Mesenteric fat pad (tissue), 1 donor: ENCODE measurements at places on chromosomes 3 and 15. TPM values are rescaled to one million over a fixed set of nuclear protein-coding genes. Genes with fewer than 3 reads are reported as not detected.

- DNase-seq: no peak
Measured at GRCh38 chr15:51625236-51625635, 2.7 kb upstream of the DMXL2 start.

DNA sequence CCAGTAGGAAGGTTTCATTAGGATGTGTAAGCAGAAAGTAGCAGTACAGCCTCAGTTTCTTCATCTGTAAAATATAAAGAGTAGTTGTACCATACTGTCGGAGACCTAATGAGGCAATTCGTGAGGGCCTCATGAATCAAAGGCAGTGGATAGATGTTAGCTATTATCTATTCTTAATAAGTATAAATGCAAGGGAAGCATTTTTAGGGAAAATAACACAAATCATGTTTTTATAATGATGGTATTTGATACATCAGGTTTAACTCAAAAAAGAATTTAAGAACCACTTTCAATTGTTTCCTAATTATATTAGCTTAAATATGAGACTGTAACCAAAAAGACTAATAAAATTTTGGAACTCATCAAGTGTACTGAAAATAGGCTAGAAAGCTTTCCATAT, 309.1 kb downstream of the ZBTB20 start:
- DNase-seq: no peak

- DNase-seq: no peak
Measured at GRCh38 chr3:189278221-189278620, 106.5 kb downstream of the TPRG1 start.

The SAMD7 gene
- not detected for total RNA-seq

- no peak for DNase-seq
Measured at GRCh38 chr3:132662212-132662611, 2.1 kb downstream of the UBA5 start.

The SUCNR1 gene
- 1.8 TPM for total RNA-seq

DNA sequence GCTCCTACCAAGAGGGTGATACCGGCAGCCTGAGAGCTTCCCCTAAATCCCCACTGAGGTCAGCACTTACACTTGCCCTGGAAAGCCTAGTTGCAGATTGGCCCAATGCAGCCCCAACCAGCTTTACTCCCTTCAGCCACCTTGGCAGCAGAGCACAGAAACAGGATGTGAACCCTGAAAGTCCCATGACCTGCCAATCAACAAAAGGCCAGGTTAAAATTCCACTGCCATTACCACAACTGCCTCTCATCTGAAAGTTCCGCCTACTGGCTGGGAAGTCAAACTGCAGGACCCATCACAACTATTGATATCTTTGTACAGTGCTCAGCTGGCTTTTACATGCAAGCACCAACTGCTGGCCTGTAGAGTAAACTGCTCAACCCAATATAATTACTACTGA, 156.2 kb downstream of the ZMAT3 start:
- no peak for DNase-seq

- DNase-seq: no peak
Measured at GRCh38 chr15:90990446-90990845, 3.9 kb downstream of the PRC1 start.

GRCh38 chr15:76235186-76235826, 76.0 kb downstream of the ETFA start:
- no peak for DNase-seq

- DNase-seq: no peak
Measured at GRCh38 chr3:52769786-52770455, 819 bp downstream of the NEK4 start.

DNA sequence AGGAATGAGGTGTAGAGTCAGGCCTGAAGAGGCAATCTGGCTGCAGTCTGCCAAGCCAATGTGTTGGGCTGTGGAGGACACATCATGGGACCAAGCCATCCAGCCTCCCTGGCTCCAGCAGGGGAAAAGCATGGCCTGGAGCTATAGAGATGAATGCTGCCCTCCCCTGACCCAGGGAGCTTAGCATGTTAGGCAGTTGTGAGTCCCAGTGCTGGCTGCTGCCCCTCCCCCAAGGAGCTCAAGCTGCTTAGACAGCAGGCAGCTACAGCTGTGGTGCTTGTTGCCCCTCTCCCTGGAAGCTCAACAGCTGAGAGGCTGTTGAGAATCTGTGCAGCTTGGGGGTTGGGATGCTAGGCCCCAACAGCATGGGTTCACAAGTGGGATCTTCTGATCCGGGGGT, 85.6 kb upstream of the DNAJC19 start:
- no peak for DNase-seq

The FSTL1 gene
- 1,301 TPM for total RNA-seq

The RAB6B gene
- 64.8 TPM for total RNA-seq

The RLBP1 gene
- total RNA-seq: not detected

The PTX3 gene
- 618 TPM for total RNA-seq

- no peak for DNase-seq
Measured at GRCh38 chr3:34777386-34777785, 861.9 kb upstream of the ARPP21 start.

GRCh38 chr3:17369973-17370372, 372.5 kb downstream of the TBC1D5 start:
- no peak for DNase-seq

DNA sequence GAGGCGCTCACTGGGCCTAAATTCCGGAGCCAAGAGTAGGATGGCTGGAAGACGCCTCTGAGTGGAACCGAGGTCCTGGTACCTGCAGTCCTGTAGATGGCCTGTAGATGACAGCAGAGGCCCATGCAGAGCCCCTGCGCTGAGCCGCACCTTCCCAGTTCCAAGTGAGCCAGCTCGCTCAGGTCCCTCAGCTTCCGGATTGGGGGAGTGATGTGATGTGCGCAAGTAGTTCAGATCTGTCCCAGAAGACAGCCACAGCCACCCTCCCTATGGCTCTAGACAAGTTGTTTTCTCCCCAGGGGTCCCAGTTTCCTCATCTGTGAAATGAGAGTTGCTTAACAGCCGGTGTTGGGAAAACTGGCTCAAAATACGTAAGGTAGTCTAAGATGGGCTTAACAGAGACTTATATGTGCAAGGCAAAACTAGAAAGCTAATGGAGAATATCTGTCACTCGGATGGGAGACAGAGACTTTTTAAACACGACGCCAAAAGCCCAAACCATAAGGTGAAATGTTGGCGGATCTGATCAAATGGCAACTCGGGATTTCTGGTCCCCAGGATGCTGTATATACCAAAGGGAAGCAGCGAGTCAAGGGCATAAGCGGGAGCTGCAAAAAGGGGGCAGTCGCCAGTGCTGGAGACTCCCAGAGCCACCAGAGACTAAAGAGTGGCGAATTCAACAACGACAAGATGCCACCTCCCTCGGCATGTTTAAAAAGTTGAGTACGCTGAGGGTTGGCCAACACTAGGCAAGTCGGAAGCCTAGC, 765 bp upstream of the MAPKAPK3 start:
- no peak for DNase-seq

GRCh38 chr15:69573815-69574475, 121.3 kb downstream of the RPLP1 start:
- no peak for DNase-seq

DNA sequence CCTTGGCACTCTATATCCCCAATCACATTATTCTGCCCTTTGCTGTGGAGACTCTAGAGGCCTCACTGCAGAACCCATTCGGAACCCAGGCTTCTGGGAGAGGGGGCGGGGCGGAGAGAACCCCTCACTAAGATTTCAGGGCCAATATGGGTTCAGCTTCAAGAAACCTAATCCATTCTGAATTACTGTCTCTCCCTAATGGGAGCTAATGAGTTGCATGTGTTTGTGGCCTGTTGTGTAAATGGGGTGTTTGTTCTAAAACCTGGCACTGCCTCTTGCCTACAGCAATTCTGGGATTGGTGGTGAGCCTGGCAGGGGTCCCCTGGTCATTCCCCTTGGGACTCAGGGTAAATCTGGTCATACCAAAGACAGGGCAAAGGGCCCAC, 605 bp upstream of the RASL12 start:
- DNase-seq: no peak

GRCh38 chr15:55118344-55118870, 78.3 kb downstream of the RSL24D1 start:
- no peak for DNase-seq

DNA sequence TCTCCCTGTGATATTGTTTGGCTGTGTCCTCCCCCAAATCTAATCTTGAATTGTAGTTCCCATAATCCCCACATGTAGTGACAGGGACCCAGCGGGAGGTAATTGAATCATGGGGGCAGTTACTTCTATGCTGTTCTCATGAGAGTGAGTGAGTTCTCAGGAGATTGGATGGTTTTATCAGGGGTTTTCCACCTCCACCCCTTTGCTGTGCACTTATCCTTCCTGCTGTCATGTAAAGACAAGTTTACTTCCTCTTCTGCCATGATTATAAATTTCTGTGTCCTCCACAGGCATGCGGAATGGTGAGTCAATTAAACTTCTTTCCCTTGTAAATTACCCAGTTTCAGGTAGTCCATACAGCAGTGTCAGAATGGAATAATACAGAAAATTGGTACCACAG, 24.7 kb downstream of the TUSC7 start:
- no peak for DNase-seq

GRCh38 chr15:60390871-60391501, 6.8 kb downstream of the ANXA2 start:
- DNase-seq: no peak

The ACAP2 gene
- total RNA-seq: 53.9 TPM

The GRM7 gene
- total RNA-seq: 0.16 TPM

DNA sequence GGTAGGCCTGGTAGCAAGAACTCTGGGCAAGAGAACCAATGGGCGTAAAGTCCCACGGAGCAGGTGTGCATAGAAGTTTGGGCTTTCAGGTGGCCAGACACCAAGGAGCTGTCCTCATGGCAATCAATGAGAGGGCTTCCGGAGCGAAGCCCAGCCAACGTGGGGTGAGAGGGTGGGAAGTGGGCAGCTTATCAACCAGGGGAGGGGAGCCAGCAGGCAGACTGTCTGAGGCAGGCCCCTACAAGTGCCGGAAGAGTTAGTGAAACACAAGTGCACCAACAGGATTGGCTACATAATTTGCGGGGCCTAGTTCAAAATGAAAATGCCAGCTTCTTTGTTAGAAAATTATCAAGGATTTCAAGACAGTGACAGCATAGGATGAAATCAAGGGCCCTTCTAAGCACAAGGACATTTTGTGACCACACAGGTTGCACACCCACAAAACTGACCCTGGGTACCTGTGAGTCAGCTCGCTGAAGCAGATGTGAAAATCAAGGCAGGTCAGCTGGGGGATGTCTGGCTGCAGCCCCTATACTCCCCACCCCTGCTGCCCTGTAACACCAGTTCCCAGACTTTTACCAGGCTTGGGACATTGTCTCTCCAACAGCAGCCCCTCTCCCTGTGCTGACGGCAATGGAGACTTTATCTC, 102.1 kb upstream of the ETV5 start:
- DNase-seq: no peak
